ENCODE measurements at places on chromosomes 6 and 20.

DNA sequence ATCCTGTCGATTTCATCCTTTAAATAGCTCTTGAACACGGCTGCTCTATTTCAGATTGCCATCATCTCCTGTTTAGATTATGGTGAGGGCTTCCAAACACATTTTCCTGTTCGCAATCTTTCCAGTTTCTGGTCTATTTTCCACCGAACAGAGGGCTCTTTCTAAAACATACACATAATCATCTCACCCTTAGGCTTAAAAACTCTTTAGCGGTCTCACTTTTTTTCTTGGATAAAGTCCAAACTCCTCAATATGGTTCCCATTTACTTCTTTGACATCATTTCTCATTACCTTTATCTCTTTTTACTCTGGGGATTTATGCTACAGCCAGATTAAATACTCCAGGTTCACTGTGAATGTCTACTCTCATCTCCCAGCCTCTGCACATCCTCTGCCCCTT lies 103.4 kb upstream of the STMND1 start:
- no peak for DNase-seq

DNA sequence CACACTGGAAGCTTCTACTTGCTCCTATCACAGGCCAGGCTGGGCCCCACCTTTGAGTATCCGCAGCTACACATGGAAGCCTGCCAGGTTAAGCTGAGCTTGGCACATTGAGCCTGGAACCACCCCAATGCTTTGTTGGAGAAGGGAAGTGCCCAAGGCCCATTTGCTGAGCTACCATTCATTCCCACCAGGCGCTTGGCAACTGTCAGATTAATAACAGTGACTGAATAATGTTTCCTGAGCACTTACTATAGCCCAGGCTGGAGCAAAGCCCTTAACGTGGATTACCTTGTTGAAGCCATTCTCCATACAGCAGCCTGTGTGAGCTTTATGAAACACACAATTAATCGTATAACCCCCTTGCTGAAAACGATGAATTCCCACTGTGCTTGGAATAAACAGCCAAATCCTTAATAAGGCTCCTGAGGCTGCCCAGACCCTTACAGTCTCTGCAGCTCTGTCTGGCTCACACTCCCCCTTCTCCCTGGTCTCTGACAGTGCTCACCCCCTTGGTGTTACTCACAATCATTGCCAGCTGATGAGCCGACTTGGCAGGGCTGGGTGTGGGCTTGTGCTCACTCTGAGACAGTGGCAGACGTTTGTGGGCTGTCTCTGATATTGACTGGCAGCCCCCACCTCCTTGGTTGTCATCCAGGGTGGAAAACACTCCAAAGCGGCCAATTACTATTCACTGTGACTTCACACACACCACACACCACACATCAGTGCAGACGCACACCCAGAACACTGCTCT lies 357.1 kb downstream of the MAFB start:
- peak; percentile 99 for DNase-seq

GRCh38 chr6:49939993-49940498 lies 23.9 kb downstream of the DEFB114 start:
- no peak for DNase-seq

DNA sequence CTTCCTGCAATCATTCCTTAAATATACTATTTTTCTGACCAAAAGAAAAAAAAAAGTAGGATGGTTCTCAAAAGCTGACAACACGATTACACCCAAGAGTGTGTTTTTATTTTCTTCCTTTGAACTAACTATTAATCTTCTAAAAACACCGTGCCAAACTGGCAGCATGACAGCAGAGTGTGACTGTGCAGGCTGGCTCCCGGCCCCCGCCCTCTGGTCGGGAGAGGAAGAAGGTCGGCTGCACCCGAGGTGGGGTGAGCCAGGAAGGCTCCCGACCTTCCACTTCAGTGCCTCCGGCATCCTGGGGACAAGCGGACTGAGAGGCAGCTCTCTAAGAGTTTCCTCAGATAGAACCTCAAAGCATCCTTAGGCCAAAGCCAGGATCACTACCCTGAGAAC lies 29.2 kb downstream of the SLC22A23 start:
- DNase-seq: no peak

GRCh38 chr6:28011722-28012121 lies 54.7 kb downstream of the OR2B6 start:
- DNase-seq: no peak

GRCh38 chr6:137227871-137228302 lies 8.7 kb upstream of the IFNGR1 start:
- no peak for DNase-seq

DNA sequence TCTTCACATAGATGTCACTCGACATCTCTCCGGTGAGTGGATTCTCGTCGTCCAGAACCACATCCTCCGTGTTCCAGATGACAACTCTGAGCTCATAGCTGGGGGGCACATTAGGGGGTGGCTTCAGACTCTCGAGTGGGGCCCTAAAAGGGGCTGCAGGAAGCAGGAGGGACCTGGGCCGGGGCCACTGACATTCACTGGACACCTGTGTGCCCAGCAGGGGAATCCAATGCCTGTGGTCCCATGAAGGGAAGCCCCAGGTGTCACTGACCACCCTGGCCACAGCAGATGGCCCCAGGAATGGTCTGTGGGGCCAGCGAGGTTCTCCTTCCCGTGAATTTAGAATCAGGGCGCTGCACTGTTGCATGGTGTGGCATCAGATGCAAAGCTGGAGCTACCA lies 18.7 kb downstream of the ERGIC3 start:
- DNase-seq: no peak

GRCh38 chr20:50252701-50253100 lies 62.1 kb downstream of the CEBPB start:
- DNase-seq: no peak

Data from NCI-H446 treated with DMSO at 0.1 percent for 48 hours (cell line).